ENCODE measurements at places on chromosomes 6 and 20. TPM values are rescaled to one million over a fixed set of nuclear protein-coding genes. Genes with fewer than 3 reads are reported as not detected.
A peak's percentile ranks its signal among the peaks of the same experiment; 100 is the strongest.

DDX27 gene
- total RNA-seq: 65.1 TPM

- no peak for DNase-seq
- H3K4me3 ChIP-seq: peak overlapping the region; percentile 65
- H3K27me3 ChIP-seq: no peaks in the 10 kb centered on the region
- H3K36me3 ChIP-seq: no peaks in the 10 kb centered on the region
- H3K27ac ChIP-seq: peak overlapping the region; percentile 92
Observed at GRCh38 chr6:25035174-25035511, 99.4 kb upstream of the RIPOR2 start.

DNA sequence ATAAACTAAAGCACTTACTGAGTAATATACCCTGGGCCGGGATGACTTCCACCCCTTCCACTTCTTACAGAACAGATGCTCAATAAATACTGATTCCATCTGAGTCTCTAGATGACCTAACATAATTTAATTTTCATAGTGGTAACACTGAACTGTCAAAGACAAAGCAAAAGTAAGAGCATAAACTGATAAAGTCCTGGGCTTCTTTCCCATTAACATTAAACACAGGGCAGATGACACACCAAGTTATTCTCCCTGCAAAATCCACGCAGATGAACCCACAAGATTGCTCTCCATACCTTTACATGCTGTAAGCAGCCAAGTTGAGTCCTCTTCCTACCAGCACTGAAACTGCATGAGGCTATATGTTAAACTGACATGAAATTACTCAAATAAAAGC lies 27.1 kb downstream of the AGPAT4 start:
- H3K27ac ChIP-seq: no peak overlapping the region
- peaks cover 3% of the 10 kb centered on the region for H3K36me3 ChIP-seq
- no peak overlapping the region for H3K4me3 ChIP-seq
- H3K4me1 ChIP-seq: peaks cover 17% of the 10 kb centered on the region
- DNase-seq: no peak

MOXD1 gene
- total RNA-seq: 0.16 TPM

- peaks cover 5% of the 10 kb centered on the region for H3K27me3 ChIP-seq
- peaks cover 4% of the 10 kb centered on the region for H3K36me3 ChIP-seq
- no peak for DNase-seq
- peaks cover 1% of the 10 kb centered on the region for H3K4me1 ChIP-seq
- no peak overlapping the region for H3K4me3 ChIP-seq
Observed at GRCh38 chr20:51567622-51568021, 25.1 kb upstream of the NFATC2 start.

DNA sequence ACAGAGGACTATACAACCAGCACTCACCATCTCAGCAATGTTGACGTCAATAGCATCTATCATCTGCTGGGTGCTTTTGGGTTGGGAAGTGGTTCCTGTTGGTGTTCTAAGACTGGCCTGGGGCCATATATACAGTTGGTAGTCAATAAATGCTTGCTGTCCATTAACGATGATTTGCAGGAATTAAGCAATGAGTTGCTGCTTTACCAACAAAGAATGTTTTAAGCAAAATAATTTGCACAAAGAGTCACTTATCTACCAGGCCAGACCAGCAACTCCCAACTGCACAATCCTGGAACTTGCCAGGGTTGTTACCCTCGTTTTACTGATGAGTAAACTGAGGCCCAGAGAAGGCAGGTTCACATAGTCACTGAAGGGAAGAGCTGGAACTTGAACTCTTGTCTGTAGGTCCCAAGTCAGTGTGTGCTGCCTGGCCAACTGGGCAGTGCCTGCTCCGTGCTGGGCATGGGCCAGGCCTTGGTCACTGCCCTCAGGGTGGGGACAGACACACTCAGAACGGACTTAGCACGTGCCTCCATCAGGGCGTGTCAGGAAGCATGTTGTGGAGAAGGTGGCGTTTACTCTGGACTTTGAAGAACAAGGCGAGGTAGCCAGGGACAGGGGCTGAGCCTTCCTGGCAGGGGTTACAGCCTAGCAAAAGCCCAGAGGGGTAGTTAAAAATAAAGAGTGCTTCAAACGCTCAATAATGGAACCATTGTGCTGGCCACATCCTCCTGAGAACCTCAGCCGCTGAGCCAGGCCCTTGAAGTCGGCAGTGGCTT lies 2.5 kb upstream of the SRC start:
- H3K27me3 ChIP-seq: no peaks in the 10 kb centered on the region
- H3K4me3 ChIP-seq: peak overlapping the region; percentile 20
- peaks cover 7% of the 10 kb centered on the region for H3K4me1 ChIP-seq
- no peak overlapping the region for H3K27ac ChIP-seq
- H3K36me3 ChIP-seq: no peaks in the 10 kb centered on the region

DNA sequence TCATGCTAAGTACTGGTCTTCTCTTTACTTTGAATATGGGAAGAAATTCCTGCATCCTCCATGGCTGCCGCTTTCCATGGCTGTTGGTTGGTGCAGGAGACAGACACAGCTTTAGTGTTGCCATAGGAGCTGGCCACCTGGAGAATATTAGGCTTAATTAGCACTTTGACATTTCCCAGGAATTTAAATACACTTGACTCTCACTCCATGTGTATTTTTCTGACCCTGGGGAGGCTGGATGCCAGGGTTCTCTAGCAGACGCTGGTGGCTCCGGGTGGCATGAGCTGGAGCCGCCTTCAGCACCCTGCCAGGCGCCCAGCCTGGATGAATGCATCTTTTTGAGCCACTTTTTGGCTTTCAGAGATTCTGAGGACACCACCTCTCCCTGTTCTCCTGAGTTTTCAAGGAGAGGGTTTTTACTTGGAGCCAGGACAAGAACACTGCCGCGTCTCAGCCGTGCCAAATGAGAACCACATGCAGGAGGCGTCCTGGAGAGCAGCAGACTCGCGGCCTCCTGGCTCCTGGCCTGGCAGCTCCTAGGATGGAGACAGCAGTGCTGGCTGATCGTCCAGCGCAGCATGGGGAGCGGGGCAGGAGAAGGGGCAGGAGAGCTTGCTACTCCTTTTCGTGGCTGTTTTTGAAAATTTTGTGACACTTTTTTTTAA lies 258.8 kb downstream of the SMOC2 start:
- H3K4me3 ChIP-seq: no peak overlapping the region
- no peak for DNase-seq
- H3K27me3 ChIP-seq: peaks cover 5% of the 10 kb centered on the region
- no peak overlapping the region for H3K27ac ChIP-seq
- H3K36me3 ChIP-seq: no peaks in the 10 kb centered on the region

TINAG gene
- not detected for total RNA-seq
